ENCODE measurements at places on chromosomes 12 and 14. TPM values are rescaled to one million over a fixed set of nuclear protein-coding genes. Genes with fewer than 3 reads are reported as not detected.

KRT1 gene
- not detected for polyA plus RNA-seq

LRRC74A gene
- not detected for polyA plus RNA-seq

PRPH gene
- not detected for polyA plus RNA-seq

CPNE6 gene
- 2.3 TPM for polyA plus RNA-seq

AGAP2 gene
- 19.3 TPM for polyA plus RNA-seq

YY1 gene
- polyA plus RNA-seq: 52.8 TPM

CISTR gene
- polyA plus RNA-seq: not detected

FLVCR2 gene
- polyA plus RNA-seq: not detected

PROX2 gene
- not detected for polyA plus RNA-seq

CIROP gene
- not detected for polyA plus RNA-seq

ARMH4 gene
- 14.3 TPM for polyA plus RNA-seq

LHX5 gene
- polyA plus RNA-seq: 2.0 TPM

SIX6 gene
- not detected for polyA plus RNA-seq

GPD1 gene
- polyA plus RNA-seq: 1.5 TPM

MMP19 gene
- polyA plus RNA-seq: not detected

AQP5 gene
- not detected for polyA plus RNA-seq

SVOP gene
- 47.4 TPM for polyA plus RNA-seq

CCDC88C gene
- 33.8 TPM for polyA plus RNA-seq

TEDC1 gene
- polyA plus RNA-seq: 28.1 TPM

FBLN5 gene
- polyA plus RNA-seq: 1.5 TPM

ITGA7 gene
- polyA plus RNA-seq: 13.5 TPM

SSTR1 gene
- polyA plus RNA-seq: 2.4 TPM

C14orf180 gene
- polyA plus RNA-seq: not detected

PHLDA1 gene
- 6.6 TPM for polyA plus RNA-seq

BTBD6 gene
- polyA plus RNA-seq: 120 TPM

DAO gene
- polyA plus RNA-seq: not detected

CAPZA3 gene
- polyA plus RNA-seq: not detected

CRACR2A gene
- 0.58 TPM for polyA plus RNA-seq

TRPV4 gene
- not detected for polyA plus RNA-seq

CCDC38 gene
- polyA plus RNA-seq: not detected

HOXC12 gene
- not detected for polyA plus RNA-seq

SSPN gene
- polyA plus RNA-seq: not detected

MAP1LC3B2 gene
- polyA plus RNA-seq: 1.8 TPM

ESR2 gene
- polyA plus RNA-seq: 0.35 TPM

Data from neural cell (in vitro differentiated cells).